ENCODE measurements at places on chromosomes 5 and 9. TPM values are rescaled to one million over a fixed set of nuclear protein-coding genes. Genes with fewer than 3 reads are reported as not detected.

DNA sequence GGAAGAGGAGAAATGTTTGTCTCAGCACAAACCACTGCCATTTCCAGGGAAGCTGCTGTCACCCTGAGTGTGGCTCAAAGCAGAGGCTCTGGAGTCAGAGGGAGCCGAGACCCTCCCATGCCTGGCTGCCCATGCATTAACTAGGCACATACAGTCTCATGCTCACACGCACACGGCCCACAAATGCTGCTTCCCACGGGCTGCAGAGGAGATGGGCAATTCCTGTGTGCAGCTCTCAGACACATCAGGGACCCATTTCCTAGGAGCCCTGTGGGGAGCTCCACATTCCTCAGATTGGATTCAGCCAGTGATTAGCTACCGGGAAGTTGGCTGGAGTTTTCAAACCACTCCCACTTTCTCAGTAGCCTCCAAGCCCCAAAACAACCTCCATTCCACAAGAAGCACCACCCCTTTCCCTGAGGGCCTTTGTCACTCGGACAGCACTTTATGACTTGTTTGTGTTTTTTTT, 9.1 kb upstream of the PTGES start:
- DNase-seq, result no peak

DNA sequence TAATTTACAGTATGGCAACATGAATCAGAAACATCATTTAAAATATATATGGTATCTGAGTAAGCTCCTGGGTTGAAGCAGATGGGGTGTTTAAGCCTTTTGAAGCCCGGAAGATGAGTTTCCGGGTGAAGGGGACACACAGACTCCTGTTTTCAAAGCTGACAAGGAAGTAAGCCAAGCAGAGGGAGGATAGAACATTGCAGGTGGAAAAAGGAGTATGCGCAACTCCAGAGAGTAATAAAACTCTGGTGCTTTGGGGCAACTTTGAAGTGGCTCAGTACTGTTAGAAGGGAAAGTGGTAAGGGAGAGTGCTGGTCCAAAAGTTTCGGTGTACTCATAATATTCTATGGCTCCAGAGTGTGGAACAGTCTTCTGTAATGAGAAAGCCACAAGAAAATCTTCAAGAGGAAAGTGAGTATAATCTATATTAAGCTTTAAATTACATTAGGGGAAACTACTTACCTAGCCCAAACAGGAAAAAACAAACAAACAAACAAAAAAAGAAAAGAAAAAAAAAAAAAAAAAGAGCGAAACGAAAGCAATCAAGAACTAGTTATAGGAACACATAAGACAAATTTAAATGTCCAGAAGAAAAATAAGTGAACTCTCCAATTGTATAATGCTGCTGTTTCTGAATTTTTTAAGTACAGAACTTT, 2.3 kb upstream of the ST8SIA4 start:
- DNase-seq, result no peak

DNA sequence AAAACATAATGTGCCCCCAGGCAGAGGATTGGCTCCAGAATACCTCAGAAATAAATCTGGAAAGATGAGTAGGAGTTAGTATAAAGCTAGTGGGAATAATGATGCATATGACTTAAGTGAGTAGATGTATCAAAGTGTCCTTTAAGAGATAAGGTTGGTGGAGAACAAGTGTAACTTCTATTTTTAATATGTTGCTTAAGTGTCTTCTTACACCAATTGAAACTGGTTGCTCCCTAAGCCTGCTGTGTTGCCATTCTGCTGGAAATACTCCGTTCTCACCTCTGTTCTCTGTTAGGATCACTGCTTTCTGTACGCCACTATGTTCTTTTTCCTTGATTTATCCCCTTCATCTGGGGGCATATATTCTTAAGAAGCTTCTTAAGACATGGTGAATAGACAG, 286.4 kb downstream of the TMEM232 start:
- DNase-seq, result no peak

GRCh38 chr9:100425758-100426157, 1.2 kb upstream of the MSANTD3 start:
- DNase-seq, result no peak

The CARD9 gene
- polyA plus RNA-seq, result 3.4 TPM

The PRR7 gene
- polyA plus RNA-seq, result 28.3 TPM

The PCDHB4 gene
- 6.3 TPM for polyA plus RNA-seq

The ARL14EPL gene
- not detected for polyA plus RNA-seq

The PCDHB9 gene
- 8.5 TPM for polyA plus RNA-seq
